Lung microvascular endothelial cell (primary cell): ENCODE measurements at places on chromosomes 3 and 15. TPM values are rescaled to one million over a fixed set of nuclear protein-coding genes. Genes with fewer than 3 reads are reported as not detected.

DNA sequence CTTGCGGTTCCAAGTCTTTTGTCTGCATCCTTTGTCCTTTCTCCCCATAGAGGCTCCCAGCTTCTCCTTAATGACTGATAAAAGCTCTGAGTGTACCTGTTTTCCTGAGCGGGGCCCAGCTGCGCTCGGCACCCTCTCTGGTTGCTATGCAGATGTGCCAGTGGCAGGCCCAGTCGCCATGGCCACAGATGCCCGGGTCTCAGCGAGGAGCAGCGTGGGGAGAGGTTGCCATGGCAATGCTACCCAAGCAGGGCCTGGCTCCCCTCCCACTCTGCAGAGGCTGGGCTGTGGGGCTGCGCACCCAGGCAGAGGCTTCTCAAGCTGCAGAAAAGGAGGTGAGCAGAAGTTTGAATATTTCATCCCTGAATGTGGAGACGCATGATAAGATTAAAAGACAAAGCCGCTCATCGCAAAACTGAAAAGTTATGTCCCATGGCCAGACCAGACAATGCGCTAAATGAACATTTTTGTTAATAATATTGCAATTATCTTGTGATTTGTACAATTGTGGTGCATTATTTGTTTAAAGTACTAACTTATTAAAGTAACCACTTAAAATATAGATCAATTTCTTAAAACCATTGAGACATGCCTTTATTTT lies 66.1 kb downstream of the TPRA1 start:
- DNase-seq, result no peak

GRCh38 chr3:189903562-189904250 lies 217.0 kb downstream of the P3H2 start:
- peak; percentile 83 for DNase-seq

DNA sequence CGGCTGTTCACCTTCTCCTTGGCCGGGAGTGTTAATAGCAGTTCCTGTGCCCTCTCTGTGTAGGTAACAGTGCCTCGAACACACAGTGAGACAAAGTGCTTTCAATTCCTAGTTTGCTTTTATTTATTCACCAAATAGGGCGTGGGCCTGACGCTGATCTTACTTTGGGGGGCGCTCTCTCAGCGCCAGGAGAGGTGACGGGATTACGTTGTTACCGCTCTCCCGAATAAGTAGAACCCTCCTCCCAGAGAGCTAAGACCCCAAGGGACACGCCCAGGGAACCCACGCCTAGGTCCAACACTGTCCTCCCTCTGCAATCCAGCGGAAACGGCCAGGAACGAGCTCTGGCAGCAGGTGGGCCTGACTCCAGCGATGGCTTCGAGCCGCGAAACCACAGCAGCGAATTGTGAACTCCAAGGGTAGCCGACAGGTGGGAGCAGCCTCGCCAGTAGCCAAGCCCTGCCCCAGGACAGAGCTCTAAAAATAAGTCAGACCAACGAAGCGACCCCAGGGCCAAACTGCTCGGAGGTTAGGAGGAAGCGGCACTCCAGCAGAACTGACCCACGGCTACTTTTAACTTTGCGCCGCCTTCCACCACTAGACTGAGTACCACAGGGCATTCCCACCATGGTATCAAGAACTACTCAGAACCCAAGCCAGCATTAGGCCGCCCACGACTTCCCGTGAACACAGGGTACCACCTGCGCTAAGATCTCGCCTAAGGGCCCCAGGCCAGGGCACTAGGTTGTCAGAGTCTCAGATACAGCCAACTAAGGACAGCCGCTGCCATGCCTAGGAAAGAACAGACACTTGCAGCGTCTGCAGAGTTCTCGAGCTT lies 1.6 kb upstream of the SIN3A start:
- peak; percentile 43 for DNase-seq

DNA sequence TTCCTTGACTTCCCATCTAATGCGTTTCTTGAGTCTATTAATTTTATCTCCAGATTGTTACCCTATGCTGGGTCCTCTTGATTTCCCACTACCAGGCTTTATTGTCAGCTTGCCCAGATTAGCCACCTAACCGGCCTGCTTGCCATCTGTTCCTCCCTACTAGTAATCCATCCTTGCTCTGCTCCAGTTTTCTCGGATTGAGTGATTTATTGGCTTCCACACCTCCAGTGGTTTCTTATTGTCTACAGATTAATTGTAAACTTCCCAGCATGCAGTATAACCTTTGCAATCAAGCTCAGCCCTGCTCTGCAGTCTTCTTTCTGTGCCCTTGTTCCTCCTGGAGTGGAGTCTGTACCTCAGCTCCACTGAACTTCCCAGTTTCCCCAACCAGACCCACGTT lies 63.4 kb downstream of the ARHGEF26 start:
- DNase-seq, result no peak

DNA sequence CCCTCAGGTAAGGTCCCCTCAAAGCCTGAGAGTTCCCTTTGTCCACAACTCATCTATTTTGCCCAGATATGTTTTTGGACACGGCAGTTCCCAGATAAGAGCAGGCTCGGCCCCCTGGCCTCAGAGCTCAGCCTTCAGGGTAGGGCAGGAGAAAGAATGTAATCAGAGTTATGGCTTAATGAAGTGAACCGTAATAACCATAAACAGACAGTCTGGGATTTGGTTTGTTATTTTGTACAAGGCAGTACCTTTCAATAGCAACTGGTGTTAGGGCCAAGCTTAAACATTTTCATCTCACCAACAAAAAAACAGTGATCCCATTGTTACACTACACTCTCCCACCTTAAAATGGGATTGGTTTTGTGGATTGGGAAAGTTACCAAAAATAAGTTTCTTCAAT lies 12.2 kb upstream of the ALDH1A3 start:
- no peak for DNase-seq

MESP2 gene
- not detected in 2 replicates for total RNA-seq

GPR176 gene
- total RNA-seq, result 2.4 and 14.4 TPM in 2 replicates
